ENCODE measurements at places on chromosomes 5 and 9.

- no peak for DNase-seq
Observed at GRCh38 chr5:42927730-42928129, 112.4 kb downstream of the ANXA2R start.

- no peak for DNase-seq
Observed at GRCh38 chr5:101306391-101307137, 403.5 kb upstream of the ST8SIA4 start.

DNA sequence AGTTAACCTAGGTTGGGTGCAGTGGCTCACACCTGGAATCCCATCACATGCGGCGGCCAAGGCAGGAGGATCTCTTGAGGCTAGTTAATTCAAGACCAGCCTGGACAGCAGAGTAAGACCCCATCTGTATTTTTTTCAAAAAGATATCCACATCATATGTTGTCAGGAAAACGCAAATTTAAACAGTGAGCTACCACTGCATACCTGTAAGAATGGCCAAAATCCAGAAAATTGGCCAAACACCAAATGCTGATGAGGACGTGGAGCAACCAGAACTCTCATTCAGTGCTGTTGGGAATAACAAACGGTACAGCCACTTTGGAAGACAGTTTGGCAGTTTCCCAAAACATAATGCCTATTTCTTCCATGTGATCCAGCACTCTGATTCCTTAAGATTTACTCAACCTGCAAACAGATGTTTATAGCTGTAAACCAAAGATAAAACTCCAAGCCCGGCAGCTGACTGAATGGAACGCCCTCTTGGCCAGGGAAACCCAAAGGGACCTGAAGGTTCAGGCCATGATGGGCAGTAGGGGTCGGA lies 12.4 kb downstream of the CEL start:
- DNase-seq = no peak

GRCh38 chr5:78765756-78766411 lies 117.3 kb upstream of the LHFPL2 start:
- DNase-seq = peak; percentile 58

GRCh38 chr5:55140908-55141665 lies 18.9 kb upstream of the GPX8 start:
- no peak for DNase-seq

GRCh38 chr9:886886-887285 lies 45.4 kb downstream of the DMRT1 start:
- no peak for DNase-seq

DNA sequence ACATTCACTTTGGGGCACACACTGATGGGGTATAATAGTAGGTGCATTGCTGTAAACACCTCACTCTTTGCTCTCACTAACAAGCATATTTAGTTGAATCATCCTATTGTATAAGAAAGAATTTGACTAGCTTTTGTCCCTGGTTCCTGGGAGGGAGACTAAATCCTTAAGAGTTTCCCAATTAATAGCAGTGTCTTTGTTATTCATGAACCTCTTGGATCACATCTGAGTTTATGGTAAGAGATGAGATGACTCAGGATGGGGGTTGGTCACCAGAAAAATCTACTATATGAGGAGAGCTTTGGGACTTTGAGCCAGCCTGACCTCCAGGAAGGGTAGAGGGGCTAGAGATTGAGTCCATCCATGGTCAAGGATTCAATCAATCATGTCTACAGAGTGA lies 56.8 kb downstream of the PUM3 start:
- DNase-seq = no peak

DNA sequence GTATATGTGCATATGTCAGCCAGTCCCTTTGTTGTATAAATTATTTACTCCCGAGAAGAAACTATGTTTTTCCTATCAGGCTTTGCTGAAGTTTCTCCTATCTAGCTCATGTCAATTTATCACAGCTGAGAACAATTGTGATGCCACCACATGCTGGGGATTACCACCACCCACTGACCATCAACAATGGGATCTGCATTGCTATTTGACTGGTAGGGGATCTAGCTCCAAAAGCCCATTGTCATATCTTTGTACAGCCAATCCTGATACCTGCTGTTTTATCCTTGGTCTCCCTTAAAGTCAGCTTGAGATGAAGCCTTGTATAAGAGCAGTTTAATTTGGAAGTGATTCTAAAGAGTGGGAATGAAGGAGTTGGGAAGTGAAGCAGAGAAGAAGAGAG lies 53.9 kb upstream of the KCNN2 start:
- DNase-seq = no peak

DNA sequence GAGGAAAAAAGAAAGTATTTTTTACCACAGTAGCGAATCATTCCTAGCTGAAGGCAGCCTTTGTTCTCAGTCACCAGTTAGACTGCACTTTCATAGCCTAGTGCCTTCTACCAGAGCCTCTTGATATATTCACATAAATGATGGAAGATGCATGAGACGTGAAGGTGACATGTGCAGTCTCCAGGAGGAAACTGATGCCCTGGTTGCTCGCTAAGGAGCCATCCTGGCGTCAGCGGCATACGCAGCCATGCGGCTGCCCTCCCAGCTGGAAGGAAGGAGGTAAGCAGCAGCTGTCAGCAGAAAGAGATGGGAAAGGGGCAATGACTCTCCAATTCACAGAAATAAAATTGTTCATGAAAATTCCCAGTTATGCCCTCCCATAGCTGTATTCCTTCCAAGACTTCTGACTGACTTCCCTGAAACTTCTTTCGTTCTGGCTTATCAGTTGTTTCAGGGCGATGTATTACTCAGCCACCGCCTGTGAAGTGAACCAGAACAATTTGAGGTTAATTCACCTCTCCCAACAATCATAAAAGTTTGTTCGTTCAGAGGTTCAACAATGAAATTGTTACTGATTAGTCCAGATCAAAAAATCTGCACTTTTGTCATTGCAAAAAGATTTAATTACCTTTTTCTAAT lies 331.2 kb downstream of the NR2F1-AS1 start:
- no peak for DNase-seq

- DNase-seq = no peak
Observed at GRCh38 chr5:179986328-179986727, 78.6 kb upstream of the TBC1D9B start.

GRCh38 chr5:170216257-170216864 lies 16.4 kb upstream of the C5orf58 start:
- DNase-seq = no peak

DNA sequence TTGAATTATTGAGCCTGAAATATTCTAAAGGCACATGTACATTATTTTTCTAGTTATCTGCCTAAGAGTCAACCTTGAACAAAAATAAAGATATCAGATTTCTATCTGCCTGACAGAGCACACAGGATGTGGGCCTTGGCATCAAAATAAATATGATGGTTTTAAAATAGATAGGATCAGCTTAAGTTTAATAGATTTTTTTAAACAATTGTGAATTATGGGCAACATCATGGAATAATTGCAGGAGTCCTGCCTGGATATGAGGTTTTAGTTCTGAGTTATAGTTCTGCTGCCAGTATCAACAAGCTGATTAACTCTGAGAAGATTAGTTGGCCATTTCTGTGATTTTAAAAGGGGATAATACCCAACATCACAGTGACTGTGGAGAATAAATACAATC lies 107.0 kb upstream of the PCA3 start:
- no peak for DNase-seq

- no peak for DNase-seq
Observed at GRCh38 chr9:115146581-115147021, 28.6 kb upstream of the TNC start.

- DNase-seq = no peak
Observed at GRCh38 chr5:8685704-8686103, 816.8 kb downstream of the MTRR start.

- no peak for DNase-seq
Observed at GRCh38 chr5:66718374-66719002, 122.3 kb downstream of the MAST4 start.

GRCh38 chr5:62287237-62287636 lies 18.8 kb upstream of the KIF2A start:
- no peak for DNase-seq

GRCh38 chr5:79843450-79844388 lies 147.3 kb downstream of the MTX3 start:
- DNase-seq = no peak

Measured in right forelimb (tissue), 1 donor.